ENCODE measurements at places on chromosomes 1 and 21. TPM values are rescaled to one million over a fixed set of nuclear protein-coding genes. Genes with fewer than 3 reads are reported as not detected.

The LAPTM5 gene
- 544 TPM for total RNA-seq

The UTS2 gene
- not detected for total RNA-seq

The TIE1 gene
- total RNA-seq, result 48.5 TPM

The HSD11B1 gene
- total RNA-seq, result 11.6 TPM

Data from lower lobe of right lung (tissue), 2 donors.